GM04504 (cell line): ENCODE measurements at places on chromosomes 7 and 10.

GRCh38 chr10:92567952-92568600, 5.8 kb downstream of the IDE start:
- no peak for DNase-seq

DNA sequence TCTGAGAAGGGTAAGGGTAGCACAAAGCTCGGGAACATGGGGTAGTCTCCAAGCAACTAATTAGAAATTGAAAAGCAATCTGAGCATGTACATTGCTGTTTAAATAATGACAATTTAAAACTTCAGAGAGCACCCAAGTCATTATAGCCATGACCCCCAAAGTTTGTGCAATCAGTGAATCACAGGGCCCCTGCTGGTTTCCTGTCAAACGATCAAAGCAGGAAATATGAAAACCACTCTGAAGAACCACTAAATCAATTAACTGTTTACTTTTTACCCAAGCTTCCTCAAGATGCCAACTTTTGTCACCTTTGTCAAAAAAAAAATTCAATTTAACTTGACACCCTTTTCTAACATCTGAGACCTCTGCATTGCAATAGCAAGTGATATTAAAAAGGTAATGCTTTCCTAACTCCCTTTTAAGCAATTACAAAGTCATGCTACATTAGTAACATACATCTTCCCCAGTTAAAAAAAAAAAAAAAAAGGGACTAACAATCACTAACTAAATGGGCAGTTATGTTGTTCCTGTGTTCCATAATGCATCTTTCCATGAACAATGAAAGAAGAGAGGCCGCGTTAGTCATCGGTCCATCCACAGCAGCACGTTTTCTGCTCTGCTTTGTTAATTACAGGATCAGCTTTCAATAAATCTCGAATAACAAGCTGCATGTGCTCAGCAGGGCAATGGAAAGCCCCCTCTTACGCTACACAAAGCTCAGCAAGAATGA, 80.6 kb downstream of the ETV1 start:
- no peak for DNase-seq

GRCh38 chr10:13000431-13000830, 1.1 kb downstream of the CCDC3 start:
- DNase-seq, result no peak

DNA sequence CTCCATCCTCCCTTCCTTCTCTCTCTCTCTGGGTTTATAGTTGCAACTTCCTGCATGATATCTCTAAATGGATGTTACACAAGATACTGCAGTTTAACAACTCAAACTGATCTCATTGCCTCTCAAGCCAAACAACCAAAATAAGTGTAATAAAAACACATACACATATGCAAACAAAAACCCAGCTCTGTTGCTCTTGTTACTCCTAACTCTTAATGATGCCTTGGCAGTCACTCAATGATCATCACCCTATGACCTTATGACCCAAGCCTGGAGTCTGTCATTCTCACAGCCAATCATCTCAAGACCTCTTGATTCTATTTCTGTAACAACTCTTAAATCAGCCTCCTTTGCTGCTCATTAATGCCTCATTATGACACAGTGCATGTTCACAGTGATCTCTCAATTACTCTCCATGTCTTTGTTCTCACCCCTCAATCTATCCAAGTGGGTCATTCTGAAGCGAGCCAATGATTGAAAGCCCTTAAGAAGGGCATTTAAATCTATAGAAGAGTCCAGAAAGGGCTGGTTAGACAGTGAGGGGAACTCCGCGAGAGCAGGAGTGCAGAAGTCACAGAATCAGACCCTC, 210.9 kb downstream of the INHBA start:
- DNase-seq, result no peak

DNA sequence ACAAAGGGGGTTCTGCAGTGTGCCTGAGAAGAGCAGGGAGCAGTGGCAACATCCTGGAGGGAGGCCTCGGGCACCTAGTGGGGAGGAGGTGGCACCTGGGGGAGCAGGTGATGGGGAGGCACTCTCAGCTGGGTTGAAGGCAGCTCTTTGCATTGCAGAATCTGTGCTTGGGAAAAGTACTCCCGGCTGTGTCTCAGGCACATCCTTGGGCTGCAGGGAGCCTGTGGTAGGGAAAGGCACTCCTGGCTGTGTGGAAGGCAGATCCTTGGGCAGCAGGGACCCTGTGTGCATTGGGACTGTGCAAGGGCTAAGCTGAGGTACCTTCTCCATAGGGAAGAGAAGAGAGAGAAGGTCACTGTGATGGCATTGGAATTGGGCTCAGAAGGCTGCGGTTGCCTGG, 52.8 kb upstream of the ANTXRL start:
- DNase-seq, result no peak

DNA sequence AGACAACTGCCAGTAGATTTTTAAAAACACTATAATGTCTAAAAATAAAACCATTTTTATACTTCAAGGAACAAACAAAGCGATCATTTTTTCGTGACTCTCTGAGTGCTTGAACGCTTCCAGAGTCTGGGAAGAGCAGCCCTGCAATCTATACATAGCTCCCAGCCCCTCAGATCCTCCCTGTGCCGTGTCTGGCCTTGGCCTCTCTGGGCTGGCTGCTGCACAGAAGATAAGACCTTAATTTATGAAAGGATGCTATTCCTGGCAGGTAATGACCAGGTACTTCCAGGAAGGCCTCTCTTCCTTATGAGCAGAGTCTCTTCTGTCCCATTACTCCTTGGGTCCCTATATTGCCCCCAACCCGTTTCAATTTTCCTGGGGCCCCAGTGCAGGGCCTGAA, 200.9 kb upstream of the AOAH start:
- DNase-seq, result no peak

GRCh38 chr10:115355162-115355760, 262.1 kb downstream of the ATRNL1 start:
- DNase-seq, result peak; percentile 18

DNA sequence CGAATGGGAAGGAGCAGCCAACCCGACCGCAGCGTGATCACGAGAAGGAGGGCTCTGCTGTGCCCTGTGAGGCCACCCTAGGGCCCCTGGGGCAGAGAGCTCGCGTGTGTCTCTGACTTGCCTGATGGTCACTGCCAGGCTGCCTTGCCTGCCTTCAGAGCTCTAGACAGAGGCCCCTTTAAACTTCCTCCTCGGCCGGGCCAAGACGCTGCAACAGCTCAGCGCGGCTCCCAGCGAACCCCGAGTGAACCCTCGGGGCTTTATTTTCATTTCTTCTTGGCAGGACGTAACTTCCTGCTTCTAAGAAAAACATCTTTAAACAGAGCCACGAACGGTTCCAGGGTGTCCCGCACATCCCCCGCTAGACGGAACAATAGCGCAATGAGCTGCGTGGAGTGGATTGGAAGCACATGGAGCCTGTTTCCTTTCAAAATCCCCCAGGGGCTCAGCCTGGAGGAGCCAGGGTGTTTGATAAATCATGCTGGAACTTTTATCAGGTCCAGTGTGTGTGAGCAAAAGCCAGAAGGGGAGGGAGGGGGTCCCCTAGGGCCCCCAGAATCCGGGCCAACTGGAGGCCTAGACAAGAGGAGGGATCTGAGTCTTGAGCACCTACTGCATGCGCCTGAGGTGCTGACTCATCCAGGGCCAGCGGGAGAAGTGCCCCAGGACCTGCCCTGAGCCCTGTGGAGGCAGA, 134.1 kb upstream of the GDF10 start:
- no peak for DNase-seq

- no peak for DNase-seq
Measured at GRCh38 chr10:6061056-6061455, 1.1 kb downstream of the IL2RA start.

DNA sequence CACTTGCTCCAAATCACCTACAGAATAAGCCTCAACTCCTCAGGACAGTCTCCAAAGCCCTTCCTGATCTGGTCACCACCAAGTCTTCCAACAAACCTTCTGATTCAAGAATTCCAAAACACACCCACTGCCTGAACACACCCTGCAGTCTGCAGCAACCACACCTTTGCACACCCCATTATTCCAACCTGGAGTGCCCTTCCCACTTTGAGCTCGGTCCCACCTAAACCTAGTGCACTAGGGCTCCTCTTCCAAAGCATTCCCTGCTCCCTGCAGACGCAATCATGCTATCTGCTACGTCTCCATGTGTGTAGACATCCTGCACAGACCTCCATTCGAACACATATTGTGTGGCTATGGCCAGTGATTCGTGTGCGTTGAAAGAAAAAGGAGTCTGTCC, 289.3 kb downstream of the GRID1 start:
- DNase-seq, result no peak

- no peak for DNase-seq
Measured at GRCh38 chr7:25597946-25598345, 369.7 kb upstream of the NPVF start.

- no peak for DNase-seq
Measured at GRCh38 chr7:29078311-29079260, 67.8 kb downstream of the CPVL start.

- no peak for DNase-seq
Measured at GRCh38 chr10:102341038-102341688, 54.3 kb upstream of the NFKB2 start.

GRCh38 chr7:90824386-90825307, 228.5 kb downstream of the CDK14 start:
- DNase-seq, result peak; percentile 63

- no peak for DNase-seq
Measured at GRCh38 chr7:74174606-74175082, 488 bp downstream of the EIF4H start.

GRCh38 chr7:146902728-146903127, 786.1 kb downstream of the CNTNAP2 start:
- DNase-seq, result no peak

- no peak for DNase-seq
Measured at GRCh38 chr10:53489335-53490182, 717.0 kb upstream of the MBL2 start.

GRCh38 chr7:103592187-103592586, 146.2 kb upstream of the SLC26A5 start:
- no peak for DNase-seq

- no peak for DNase-seq
Measured at GRCh38 chr10:122021379-122021778, 32.4 kb downstream of the TACC2 start.

DNA sequence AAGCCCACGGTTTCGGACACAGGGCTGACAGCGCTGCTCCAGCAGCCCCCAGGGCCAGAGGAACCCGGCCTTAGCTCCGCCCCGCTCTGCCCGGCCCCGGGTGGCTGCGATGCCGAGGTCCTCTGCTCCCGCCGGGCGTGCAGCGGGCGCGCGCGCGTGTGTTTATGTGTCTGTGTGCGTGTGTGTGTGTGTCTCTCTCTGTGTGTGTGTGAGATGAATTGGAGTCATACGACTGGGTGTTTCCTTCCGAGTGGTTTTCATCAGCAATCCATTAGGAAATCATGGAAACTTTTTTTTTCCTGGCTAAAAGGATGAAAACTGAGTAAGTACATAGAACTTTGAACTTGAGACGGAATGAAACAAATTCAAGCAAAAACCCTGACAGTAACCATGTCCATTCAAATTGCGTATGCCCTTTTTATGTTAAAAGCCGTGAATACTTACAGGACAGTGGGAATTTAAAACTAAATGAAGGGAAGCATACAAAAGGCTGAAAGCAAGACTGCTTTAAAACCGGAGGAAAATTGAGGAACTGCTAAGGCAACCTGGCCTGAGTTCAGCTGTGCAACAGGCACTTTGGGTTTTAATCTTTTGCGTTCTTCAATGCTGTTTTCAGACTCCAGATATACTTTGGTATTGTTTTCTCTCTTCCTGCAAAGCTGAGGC, at the start of gene CPED1:
TSS of gene CPED1 (plus strand) at position 121 of the 666 bp plus-strand sequence. CDS start 911 bp downstream, outside the sequence.
- DNase-seq, result no peak

DNA sequence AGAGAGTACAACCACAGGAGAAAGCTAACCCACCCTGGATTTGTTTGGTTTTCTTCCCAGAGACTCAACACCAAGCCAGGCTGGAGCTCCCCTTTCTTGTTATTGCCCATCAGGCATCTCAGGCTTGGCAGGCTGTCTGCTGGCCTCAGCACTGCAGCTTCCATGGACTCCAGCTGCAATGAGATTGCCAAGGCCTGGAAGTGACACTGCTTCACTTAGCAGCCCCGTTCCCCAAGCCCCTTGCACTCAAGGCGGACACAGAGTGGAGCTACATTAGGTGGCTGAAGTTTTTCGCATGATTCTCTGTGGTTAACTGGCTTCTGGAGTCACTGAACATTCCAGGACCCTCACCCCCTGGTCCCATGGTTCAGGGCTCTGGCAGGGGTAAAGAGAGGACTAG, 163.1 kb upstream of the GDF10 start:
- DNase-seq, result no peak

DNA sequence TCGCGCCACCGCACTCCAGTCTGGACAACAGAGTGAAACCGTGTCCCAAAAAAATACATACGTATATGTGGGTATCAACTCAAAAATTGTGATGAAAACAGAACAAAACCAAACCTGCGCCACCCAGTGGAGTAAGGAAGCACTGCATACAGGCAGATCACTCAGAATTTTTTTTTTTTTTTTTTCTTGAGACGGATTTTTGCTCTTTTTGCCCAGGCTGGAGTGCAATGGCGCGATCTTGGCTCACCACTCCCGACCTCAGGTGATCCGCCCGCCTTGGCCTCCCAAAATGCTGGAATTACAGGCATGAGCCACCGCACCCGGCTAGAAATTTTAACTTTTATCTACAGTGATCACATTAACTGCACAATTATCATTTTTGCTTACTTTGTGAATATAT, 9.1 kb upstream of the TMEM236 start:
- DNase-seq, result no peak

DNA sequence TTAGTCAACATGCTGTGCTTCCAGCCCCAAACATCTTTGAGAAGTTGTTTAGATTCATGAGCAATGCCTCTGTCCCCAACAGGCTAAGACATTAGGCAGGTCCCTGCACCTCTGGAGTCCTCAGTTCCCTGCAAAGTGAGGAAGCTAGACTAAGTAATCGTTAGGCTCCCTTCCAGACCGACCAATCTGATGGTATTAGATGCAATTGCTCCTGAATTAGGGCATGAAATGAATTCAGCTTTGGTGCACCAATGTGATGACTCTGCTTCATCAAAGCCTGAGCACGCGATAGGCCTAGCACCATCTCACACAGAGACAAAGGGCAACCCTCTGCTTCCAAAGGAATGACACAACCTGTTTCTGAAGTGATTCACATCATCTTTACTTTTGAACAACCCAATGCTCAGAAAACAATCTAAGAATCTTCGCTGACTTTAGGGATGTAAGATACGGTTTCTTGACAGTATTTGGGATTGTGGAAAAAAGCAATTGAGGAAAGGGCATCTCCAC, 723 bp upstream of the TES start:
- DNase-seq, result no peak

- DNase-seq, result peak; percentile 19
Measured at GRCh38 chr10:62885684-62886461, 69.7 kb upstream of the EGR2 start.

- peak; percentile 8 for DNase-seq
Measured at GRCh38 chr10:78025685-78026364, 3.5 kb downstream of the POLR3A start.

GRCh38 chr10:1516492-1517165, 220.7 kb downstream of the ADARB2 start:
- no peak for DNase-seq
